ENCODE measurements at places on chromosomes 5 and 9.

- DNase-seq, result no peak
Observed at GRCh38 chr5:80754900-80755299, 100.1 kb upstream of the DHFR start.

DNA sequence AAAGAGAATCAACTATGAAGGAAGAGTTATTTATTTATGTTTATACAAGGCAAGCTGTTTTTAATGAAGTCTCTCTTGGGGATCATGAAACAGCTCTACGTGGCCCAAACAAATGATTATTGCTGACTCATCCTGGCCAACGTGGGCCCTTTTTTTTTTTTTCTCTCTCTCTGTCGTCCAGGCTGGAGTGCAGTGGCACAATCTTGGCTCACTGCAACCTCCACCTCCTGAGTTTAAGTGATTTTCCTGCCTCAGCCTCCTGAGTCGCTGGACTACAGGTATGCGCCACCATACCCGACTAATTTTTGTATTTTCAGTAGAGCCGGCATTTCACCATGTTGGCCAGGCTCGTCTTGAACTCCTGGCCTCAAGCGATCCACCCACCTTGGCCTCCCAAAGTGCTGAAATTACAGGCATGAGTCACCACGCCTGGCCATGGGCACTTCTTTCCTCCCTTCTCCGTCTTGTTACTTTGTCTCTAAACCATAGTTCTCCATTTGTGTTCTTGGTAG is 98.3 kb downstream of the BASP1 start:
- DNase-seq, result no peak

DNA sequence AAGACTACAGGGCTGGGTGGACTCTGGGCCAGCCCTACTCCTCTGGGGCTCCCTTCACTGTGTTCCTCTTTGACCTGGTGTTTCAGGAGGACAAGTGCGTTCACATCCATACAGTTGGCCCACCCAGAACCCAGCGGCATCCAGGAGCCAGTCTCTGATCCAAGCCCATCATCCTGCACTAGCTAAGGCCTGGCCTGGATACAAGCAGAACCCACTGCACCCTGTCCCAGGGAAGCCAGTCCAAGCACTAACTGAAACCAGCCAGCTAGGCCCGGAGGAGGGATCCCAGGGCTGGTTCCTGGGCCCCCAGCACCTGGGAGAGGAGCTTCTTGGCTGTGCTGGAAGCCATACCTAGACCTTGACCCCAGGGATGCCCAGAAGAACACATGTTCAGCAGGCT is 4.1 kb upstream of the GBGT1 start:
- no peak for DNase-seq

- no peak for DNase-seq
Observed at GRCh38 chr5:111856876-111857466, 100.0 kb upstream of the NREP start.

- DNase-seq, result no peak
Observed at GRCh38 chr5:95847261-95847592, 24.7 kb upstream of the GLRX start.

- no peak for DNase-seq
Observed at GRCh38 chr5:171351536-171352073, 36.0 kb upstream of the NPM1 start.

GRCh38 chr5:5585751-5586341 is 163.4 kb downstream of the ICE1 start:
- no peak for DNase-seq

GRCh38 chr5:76403766-76404222 is 709 bp downstream of the IQGAP2 start:
- peak; percentile 42 for DNase-seq

- no peak for DNase-seq
Observed at GRCh38 chr9:37925786-37926736, 22.1 kb upstream of the SLC25A51 start.

DNA sequence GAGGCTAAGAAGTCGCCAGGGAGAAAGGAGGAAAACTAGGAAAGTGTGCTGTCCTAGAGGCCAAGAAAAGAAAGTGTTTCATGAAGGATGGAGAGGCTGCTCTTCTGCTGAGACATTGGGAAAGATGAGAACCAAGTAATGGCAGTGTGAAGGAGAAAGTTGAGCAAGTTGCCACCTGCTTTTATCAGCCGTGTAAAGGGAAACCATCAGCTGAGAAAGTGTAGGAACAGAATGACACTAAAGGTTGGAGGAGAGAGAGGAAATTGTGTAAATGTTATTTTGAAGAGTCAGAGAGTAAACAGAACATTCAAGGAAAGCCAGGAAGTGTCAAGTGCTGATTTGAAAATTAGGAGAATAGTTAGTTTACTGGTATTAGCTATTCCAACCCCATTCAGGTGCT is 125.0 kb downstream of the CEMIP2 start:
- no peak for DNase-seq

DNA sequence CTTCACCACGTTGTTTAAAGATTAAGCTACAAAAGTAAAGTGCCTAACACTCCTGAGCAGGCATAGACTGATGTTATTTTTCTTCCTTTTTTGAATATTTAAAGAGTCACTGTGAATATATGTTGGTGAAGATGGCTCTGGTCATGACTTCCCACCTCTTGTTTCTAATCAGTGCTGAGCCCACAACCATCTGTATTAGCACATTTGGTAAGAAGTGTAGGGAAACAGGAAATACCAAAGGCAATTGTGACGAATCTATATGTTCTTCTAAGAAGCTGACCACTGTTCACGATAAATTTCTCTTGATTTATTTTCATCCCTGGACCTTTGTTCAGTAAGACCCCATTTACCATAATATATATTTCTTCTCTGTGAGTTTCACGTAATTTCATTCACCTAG is 108.3 kb upstream of the PCA3 start:
- DNase-seq, result no peak

DNA sequence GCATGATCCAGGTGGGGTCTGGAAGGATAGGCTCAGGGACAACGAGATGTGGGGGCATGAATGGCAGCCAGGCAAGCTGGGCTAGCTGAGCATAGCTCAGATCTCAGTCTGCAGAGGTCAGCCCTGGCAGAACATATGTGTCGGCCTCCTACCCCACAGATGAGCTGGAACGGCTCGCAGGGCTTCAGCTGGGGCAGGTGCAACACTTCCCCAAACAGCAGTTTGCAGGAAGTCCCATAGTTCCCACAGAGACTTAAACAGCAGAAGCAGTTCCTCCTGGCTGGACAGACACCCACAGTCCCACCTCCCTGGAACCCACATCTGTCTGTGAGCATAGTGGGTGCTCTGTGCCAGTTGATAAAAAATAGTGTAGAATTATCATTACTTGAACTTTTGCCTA is 404.6 kb downstream of the GADD45G start:
- no peak for DNase-seq

DNA sequence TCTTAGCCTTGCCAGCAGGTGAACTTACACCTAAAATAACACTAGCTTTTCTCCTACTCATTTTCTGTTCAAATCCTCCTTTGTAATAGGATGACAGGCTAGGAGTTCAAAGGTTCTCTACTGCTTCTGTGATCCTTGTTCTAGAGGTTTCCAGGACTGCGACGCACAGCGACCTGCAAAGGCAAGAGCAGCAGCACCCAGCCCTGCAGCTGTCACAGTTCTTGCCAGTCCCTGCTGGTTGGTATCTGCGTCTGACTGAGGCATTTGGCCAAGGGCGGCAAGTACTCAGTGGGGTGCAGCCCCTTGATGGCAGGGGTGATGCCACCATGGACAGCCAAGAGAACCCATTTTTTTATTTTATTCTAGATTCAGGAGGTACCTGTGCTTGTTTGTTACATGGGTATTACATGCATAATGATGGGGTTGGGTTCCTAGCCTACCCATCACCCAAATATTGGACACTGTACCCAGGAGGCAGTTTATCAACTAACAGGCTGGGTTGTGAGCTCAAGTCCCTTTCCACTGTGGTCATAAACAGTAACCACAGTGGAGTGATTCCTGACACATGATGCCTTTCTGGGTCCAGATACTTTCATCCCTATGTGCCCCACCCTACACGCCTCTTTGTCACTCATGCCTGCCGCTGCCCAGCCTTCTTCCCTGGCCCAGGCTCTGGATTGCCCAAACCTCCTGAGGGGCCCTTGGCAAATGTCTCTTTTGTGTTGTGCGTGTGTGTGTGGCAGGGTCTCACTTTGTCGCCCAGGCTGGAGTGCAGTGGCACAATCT is 111.0 kb downstream of the GAPVD1 start:
- no peak for DNase-seq

- DNase-seq, result no peak
Observed at GRCh38 chr9:113341712-113342410, 1.8 kb upstream of the WDR31 start.

- DNase-seq, result no peak
Observed at GRCh38 chr9:129487658-129488483, 133.0 kb downstream of the C9orf50 start.

GRCh38 chr5:181203093-181203711 is 1.8 kb downstream of the TRIM7 start:
- DNase-seq, result no peak

DNA sequence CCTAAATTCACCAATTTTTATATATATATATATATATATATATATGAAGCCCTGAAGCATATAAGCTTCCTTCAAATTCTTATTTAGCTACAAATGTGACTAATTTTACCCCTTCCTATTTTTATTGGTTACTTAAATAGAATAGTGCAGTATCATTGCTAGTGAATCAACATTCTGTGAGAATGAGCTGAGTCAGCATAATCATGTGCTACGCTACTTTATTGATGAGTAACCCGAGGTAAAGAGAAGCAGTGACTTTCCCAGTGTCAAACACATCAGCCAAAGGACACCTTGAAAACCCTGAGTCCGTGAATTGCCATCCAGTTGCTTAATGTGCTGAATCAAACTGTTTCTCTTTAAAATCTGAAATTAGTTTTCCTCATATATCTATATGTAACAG is 546.2 kb downstream of the DMRTA1 start:
- DNase-seq, result no peak

DNA sequence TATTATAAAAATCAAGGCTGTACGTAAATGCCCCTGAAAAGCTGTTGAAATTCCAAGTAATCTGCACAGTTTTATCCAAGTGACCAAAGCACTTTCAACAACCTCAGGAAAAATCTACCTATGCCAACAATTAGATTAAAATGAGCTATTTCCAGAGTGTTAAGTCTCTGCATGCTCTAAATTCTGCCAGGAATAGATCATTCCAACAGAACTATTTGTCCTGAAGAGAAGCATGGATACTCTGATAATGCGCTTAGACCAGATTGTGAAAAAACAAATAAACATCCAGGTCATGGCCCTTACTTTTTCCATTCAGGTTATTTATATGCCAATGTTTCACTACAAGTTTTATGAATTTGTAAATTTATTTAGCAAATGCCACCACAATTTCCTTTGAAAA is 59.1 kb downstream of the PLK2 start:
- DNase-seq, result no peak

DNA sequence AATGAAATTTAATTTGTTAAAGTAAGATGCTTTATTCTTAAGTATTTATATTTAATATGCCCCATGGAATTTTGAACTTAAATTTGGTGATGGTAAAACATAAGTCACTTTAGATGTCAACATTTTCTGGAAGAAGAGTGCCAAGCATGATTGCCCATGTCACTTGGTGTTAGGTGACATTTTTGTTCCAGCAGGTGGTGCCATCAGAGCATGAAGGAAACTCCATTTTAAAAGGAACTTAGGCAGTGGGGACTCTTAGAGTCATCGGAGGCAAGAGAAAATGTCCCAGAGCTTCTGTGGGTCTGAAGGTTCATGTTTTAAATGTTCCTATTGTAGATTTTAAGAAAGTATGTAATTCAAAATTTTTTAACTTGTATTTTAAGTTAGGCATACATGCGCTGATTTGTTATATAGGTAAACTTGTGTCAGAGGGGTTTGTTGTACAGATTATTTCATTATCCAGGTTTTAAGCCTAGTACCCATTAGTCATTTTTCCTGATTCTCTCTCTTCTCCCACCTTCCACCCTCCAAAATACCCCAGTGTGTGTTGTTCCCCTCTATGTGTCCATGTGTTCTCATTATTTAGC is 789.3 kb downstream of the SEMA5A start:
- DNase-seq, result no peak

DNA sequence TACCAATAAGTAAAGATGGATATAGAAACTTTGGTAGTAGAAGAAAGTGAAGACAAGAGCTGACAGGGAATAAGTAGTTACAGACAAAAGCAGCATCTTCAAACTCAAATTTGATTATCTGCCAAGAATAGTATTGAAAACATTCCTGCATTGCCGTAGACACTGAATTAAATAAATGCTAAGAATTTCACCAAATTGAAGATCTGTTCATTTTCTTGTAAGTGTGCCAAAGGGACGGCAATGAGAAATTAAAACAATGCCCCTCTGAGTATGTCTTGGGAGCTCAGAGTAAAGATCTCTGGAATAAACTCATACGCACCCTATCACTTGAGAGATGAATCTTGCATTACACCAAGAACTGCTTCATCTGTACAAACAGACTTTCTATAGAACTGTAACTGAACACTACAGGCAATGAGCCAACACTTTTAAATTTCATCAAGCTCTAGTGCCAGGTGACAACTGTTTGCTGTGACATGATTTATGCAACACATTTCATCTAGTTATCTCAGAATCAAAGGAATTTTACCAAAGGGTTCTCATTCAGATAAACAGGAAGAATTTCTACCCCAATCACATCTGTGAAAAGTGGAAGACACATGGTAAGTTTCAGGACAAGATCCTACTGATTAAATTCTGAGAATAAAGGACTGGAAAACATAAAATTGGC is 66.9 kb downstream of the RFX3 start:
- no peak for DNase-seq

DNA sequence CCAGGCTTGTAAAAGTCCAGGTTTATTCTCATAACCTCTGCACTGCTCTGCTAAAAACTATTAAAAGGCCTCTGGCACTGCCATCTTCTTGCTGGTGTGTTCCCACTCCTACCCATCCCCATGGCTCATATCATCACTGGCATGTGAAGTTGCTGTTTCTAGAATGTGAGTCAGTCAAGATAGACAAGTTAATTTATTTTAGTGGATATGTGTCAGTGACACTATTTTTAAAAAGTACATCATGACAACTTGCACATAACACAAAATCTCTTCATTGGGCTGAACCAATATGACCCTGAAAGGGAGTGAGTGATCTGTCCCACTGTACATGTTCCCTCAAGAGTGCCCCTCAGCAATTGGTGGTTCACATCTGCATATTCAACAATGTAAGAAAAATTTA is 299.7 kb downstream of the NFIB start:
- DNase-seq, result no peak

DNA sequence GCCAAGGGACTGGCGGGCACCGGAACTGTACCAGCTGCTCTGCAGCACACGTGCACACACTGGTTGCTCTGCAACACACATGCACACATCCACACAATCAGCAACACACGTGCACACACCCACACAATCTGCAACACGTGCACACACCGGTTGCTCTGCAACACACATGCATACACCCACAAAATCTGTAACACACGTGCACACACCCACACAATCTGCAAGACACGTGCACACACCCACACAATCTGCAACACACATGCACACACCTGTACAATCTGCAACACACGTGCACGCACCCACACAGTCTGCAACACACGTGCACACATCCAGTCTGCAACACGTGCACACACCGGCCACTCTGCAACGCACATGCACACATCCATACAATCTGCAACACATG is 17.9 kb downstream of the PLEKHG4B start:
- no peak for DNase-seq
